ENCODE measurements at places on chromosomes 11 and 22.

DNA sequence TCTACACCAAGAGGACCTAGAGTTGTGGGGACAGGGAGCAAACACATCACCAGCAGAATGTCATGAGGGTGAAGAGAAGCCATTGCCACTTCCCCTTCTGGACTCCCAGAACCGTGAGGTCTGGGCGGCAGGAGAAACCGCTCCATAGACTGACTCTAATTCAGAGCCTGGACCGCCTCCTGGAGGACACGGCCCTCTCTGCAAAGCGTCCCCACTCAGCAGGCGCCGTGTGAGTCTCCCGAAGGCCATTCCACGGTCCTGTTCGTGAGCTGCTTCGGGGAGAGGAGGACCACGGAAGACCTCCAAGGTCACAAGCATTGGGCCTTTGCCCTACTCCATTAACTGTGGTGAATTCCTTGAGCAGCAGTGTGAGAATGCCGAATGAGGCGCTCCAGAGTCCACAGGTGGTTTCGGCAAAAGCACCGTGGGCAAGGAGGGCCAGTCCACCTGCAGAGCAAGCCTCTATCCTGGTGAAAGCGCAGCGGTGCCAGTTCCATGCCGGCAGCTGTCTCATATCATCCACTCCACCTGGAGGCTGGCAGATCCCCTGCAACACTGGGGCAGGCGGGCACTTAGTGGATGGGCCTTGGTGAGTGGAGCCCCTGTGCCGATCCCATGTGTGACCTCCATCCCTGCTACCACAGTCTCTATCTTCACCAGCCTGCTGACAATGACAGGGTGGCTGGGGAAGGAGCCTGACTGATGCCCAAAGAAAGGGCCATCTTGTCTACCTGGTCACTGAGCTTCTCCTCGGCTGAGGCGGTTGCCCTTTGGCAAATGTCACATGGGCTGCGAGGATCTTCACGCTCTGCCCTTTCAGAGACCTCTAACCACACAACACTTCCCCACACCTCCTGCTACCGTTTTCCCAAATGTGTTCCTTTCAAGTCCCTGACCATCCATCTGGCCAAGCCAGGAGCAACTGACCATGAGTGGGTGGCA lies 7.5 kb downstream of the C11orf21 start:
- DNase-seq: no peak

DNA sequence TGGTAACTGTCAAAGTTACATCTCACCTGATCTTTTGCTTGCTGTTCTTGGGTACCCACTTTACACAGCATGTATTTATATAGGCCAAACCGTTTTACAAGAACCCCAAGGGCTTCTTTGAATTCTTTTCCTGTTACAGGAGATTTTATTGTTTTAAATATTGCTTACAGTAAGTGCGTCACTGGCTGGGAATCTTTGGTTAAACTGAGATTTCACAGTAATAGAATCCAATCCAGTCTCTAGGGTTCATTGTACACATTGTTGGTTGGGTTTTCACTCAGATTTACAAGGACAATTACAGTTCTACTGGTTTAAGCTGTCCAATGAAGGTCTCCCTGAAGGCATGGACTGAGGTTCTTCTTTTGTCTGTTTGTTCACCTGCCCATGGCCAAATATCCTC lies 171.7 kb downstream of the INSC start:
- DNase-seq: no peak

DNA sequence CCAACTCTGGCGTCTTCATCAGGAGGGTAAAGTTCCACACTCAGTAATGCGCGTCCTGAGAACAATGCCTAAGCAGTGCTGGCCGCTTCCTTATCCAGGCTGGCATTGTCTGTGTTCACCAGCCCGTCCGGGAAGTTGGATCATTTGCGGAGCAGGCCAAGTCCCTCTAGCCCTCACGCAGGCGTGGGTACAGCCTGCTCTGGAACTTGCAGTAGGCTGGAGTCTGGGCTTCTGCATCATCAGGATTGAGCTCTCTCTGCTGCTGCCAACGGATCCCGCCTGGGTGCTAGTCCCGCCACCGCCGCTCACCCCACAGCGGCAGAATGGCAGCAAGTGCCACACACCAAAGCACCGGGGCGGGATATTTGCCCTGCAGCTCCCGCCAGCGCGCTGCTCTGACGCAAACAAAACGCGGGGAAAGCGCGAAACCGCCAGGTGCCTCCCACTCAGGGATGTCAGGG lies 29.0 kb downstream of the GLYATL1 start:
- peak; percentile 4 for DNase-seq

- no peak for DNase-seq
These were observed 13.1 kb upstream of the OR5I1 start for GRCh38 chr11:55949330-55949729.

DNA sequence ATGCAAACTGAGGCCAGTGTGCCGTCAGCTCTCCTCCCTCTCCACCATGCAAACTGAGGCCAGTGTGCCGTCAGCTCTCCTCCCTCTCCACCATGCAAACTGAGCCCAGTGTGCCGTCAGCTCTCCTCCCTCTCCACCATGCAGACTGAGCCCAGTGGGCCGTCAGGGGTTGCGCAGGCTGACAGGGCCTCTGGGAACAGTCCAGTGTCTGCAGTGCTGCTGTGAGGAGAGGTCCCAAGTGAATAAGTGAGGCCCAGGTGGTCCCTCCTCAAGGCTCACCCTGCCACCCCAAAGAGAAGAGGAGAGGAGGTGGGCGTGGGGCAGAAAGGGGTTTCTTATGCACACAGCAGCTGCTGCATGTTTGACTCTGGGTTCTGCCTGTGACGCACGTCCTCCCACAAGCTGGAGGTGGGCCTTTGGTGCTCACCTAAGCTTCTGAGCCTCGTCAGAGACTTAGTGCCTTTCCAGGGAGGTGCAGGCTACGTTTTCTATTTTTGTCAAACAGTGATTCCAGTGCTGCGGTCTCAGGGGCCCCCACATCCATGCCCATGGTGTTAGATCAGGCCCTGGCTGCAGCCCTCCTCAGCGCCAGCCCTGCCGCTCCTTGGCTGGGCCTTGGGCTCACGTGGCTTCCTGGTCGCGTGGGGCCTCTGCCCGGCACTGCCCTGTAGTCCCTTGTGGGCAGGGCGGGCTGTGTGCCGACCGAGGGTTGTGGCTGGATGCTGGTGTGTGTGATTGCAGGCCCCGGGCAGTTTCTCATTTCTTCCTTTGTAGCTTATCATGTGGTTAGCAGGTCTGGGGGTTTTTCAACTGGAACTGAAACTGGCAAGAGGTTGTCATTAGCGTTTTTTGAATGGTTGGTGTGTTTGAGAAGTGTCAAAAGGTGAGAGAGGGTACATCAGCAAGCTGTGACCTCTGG lies 7.1 kb downstream of the TPCN2 start:
- DNase-seq: peak; percentile 79
